ENCODE measurements at places on chromosomes 5 and 9.
A peak's percentile ranks its signal among the peaks of the same experiment; 100 is the strongest.

GRCh38 chr5:5203451-5203850 lies 63.3 kb downstream of the ADAMTS16 start:
- no peak for DNase-seq

- DNase-seq = no peak
Observed at GRCh38 chr9:72534931-72535330, 13.5 kb downstream of the TMC1 start.

GRCh38 chr5:144179226-144179625 lies 8.6 kb downstream of the KCTD16 start:
- DNase-seq = no peak

DNA sequence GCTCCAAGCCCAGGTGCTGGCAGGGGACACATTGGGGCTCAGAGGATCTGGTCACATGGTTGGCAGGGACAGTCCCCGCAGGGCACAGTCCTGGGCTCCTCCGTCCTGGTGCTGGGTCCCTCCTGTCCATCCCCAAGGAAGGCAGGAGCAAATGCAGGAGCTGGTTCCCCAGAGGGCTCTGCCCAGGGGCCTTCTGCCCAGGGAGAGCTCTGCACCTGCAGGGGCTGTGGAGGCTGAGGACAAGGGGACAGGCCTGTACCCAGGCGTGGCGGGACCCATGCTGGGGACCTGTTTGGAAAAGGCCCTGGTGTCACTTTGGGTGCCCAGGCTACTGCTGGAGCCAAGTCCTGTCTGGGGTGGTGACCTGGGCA lies 7.2 kb downstream of the SPATA31E1 start:
- DNase-seq = no peak

DNA sequence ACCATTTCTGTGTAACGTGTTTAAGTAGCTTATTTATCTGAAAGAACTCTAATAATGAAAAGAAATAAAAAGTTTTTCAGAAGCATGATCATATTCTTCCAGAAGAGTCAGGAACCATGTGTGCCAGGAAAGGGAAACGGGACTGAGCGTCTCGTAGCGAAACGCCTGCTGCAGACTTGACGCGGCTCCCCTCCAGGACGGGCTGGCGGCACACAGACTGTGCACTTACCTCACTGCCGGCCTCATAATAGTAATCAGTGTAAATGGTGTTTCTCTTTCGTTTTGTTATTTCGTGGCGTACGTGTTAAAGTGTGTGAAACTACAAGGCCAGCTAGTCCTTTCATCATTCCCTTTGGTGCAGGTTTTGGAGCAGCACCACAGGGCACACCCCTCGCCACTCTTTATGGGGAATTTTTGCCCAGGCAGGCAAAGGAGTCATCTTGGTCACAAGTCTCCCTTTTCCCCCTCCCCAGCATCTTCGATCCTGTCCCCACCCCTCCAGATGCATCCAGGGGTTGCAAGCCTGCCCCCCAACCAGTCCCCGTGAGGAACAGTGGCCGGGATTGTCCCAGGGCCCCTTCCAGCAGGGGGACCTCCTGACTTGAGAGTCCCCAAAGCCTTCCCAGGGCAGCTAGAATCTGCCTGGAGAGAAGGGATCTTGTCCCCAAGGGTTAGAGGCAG lies 233.1 kb downstream of the FANCC start:
- DNase-seq = no peak

DNA sequence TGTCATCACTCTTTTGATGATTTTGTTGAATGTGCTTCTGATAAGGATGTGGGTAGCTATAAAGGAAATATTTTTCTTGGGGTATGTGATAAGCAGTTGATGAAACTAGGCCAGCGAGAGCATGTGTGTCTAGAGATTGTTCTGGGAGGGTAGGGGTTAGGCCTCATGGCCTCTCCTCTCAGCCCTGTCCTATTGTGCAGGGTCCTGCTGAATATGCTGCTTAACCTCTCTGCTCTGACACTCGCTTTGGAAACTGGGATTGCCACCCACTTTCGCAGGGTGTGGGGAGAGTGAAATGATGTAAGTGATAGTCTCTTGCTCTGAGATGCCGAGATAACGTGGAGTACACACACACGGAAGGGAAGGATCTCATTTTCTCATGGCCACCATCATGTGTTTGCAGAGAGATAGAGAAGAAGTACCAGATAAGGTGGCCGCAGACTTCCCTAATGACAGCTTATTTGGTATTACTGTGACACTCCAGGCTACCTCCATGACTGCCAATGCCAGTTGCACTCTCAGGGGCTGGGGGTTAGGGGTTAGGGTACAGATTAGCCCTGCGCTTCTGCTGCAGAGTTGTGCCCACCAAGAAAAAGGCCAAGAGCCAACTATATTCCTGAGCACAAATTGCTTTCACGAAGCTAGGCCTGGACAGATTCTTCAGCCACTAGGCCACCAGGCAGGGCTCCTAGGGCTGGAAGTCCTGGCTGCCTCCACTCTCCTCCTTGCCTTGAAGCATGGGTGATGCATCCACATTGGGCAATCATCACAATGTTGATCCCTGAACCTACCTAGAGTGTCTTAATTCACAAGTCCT lies 25.2 kb upstream of the TNFAIP8 start:
- peak; percentile 61 for DNase-seq

GRCh38 chr5:171850324-171850947 lies 64.8 kb downstream of the SMIM23 start:
- DNase-seq = no peak

DNA sequence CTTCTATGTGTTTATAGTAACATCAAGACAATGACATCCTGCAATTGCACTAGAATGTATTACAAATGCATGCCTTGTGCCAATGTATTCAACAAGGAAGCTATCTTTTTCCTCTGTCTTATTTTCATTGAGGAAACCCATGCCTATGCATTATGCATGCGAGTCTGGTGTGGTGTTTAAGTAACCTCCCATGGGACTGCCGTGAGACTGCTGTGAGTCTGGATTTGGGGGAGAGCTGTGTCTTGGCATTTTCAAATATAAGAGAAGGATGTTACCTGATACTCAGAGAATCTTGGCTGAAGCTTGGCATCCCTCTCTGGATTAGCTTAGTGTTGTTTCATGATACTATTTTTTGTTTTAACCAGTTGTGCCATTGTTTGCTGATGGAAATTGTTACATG lies 98.3 kb downstream of the F2RL2 start:
- DNase-seq = no peak

DNA sequence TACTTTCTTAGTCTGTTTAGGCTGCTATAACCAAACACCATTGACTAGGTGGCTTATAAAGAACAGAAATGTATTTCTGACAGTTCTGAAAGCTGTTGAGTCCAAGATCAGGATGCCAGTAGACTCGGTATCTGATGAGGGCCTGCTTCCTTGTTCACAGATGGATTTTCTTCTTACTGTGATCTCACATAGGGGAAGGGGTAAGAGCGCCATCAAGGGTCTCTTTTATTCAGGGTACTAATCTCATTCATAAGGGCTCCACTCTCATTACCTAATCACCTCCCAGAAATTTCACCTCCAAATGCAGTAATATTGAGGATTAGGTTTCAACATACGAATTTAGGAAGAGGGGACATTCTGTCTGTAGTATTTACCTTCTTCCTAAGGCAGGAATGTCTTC lies 384.0 kb upstream of the DMAC1 start:
- DNase-seq = no peak

- DNase-seq = no peak
Observed at GRCh38 chr9:93820667-93821306, 134.4 kb downstream of the BARX1 start.

GRCh38 chr9:134963546-134963945 lies 45.8 kb upstream of the FCN1 start:
- peak; percentile 7 for DNase-seq

- no peak for DNase-seq
Observed at GRCh38 chr5:36712706-36713105, 106.3 kb downstream of the SLC1A3 start.

DNA sequence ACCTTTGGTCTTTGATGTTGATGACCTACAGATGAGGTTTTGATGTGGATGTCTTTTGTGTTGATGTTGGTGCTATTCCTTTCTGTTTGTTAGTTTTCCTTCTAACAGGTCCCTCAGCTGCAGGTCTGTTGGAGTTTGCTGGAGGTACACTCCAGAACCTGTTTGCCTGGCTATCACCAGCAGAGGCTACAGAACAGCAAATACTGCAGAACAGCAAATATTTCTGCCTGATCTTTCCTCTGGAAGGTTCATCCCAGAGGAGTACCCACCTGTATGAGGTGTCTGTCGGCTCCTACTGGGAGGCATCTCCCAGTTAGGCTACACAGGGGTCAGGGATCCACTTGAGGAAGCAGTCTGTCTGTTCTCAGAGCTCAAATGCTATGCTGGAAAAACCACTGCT lies 694.5 kb upstream of the CDH6 start:
- no peak for DNase-seq

DNA sequence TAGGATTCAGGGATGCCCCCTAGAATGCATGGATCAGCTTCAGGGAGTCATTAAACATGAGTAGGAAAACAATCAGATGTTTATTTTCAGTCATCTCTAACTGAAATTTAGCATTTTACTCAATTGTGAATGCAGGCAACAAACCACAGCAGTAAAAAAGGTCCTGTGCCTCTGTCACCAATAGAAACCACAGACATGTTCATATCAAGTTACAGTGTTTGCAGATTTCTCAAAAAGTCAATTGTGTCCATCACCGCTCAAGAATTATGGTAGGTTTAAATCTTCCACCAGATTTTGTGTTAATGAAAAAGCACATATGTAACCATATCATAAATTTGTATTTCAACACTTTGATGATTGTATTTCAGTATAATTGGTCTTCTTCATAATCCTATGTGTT lies 68.4 kb upstream of the SLC1A1 start:
- no peak for DNase-seq

DNA sequence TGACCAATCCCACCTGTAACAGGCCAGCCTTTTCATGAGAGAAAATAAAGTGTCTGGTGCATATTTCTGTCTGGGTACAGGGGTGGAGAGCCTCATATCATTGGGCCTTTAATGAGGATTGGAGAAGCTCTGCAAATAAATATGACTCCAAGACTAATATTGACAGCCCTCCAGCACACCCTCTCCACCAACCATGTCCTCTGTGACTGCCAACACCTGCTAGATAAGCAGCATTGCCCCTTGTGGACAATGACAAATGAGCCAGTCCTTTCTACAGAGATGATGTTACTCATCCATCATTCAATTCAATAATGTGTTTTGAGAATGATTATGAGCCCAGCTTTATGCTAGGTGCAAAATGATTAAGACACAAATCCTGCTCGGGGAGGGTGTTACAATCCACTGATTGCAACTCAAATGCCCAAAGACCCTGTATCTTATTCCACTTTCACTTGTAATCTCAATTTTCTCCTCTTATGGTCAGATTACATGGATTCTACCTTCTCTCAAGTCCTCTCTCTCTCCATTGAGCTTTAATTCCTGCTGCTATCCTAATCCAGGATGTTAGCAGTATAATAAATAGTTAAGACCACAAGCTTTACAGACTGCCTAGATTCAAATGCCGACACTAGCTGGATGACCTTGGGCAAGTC lies 2.1 kb upstream of the GFRA3 start:
- no peak for DNase-seq

DNA sequence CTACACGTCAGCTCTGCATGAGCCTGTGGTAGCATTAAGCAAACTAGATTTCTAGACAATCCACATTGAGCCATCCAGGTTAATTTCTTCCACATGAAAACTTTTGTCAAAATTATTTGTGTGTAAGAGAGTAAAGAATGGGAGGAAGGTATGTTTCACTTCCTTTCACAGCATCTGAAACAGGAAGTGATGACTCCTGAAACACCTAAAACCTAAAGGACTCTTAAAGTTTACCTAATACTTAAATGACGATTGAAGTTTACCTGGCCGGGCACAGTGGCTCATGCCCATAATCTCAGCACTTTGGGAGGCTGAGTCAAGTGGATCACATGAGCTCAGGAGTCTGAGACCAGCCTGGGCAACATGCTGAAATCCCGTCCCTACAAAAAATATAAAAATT lies 223.8 kb downstream of the CEMIP2 start:
- DNase-seq = no peak

DNA sequence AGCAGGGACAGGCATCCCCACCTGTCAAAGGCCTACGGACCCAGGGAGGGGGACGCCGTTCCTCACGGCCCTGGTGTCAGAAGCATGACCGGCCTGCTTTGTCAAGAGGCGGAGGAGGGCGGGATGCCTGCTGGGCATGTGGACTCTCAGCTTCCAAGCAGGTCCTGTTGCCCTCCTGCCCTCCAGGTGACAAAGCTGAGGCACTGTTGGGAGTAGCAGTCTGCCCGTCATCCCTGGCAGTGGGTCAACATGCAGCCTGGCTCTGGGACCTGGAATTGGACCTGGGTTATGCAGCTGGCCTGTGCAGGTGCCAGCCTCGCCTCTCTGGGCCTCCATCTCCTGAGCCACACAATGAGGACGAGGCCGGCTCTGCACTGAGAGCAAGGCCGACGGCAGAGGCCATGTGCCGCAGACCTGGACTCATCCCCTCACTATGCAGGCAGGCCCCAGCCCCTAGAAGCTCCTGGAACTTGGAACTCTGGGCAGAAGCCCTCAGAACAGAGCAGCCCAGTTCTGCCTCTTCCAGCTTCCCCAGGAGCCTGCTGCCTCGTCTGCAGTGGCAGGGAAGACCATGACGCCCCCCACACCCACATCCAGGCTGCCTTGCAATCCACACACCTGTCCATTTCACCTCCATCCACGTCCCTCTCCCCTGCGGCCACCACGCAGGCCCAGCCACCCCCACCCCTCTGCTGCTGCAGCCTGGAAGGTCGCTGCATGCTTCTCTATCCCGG lies 20.8 kb upstream of the FCN1 start:
- DNase-seq = no peak

GRCh38 chr9:126853667-126854066 lies 6.8 kb upstream of the ZBTB34 start:
- DNase-seq = no peak

DNA sequence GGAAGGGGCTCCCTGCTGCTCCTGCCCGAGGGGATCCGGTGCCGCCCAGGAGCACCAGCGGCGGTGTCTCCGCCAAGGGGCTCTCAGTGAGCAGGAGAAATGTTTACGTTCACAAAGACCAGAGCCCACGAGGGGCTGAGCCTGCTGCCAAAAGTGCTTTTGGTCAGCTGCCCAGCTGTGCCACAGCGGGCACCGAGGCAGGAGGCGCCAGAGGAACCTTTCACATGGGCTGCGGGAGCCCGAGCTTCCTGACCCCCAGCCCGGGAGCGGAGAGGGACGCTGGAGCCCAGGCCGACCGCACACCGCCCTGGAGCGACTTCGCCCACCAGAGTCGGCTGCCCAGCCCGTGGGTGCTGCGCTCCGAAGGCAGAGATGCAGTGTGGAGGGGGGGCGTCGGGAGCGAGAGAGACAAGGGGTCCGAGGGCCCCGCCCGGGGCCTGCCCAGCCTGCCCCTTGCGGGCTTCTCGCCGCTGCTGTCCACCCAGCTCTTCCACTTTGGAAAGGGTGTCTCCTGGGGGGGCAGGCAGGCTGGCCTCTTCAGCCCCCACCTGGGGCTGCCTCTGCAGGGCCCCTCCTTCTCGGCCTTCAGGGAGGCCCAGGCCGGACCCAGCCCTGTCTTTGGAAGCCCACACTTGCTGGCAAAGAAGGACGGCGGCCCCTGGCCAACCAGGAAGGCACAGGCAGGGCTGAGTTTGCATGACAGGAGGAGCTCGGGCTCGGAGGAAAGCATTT lies 7.9 kb downstream of the PPP1R26 start:
- peak; percentile 12 for DNase-seq

GRCh38 chr5:58849223-58849622 lies 266.3 kb downstream of the RAB3C start:
- no peak for DNase-seq
